ENCODE measurements at places on chromosomes 2 and 18.

GRCh38 chr2:116696223-116696622, 1118.3 kb upstream of the DDX18 start:
- no peak for DNase-seq

DNA sequence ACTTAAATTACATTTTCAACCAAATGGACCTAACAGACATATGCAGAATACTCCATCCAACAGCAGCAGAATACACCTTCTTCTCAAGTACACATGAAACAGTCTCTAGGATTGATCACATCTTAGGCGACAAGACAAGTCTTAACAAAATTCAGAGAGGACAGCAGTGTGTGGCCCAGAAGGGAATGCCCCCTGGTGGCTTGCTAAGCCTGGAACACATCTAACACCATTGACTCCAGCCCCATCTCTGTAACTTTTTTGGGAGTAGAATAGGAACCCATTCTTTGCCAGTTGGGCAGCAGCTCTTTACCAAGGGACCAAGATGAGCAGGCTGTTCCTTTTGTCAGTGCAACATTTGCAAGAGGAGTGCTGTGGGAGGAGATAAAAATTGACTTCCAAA, 249.9 kb downstream of the PLCL1 start:
- DNase-seq = no peak

GRCh38 chr2:102765061-102765460, 3.2 kb downstream of the TMEM182 start:
- DNase-seq = no peak

DNA sequence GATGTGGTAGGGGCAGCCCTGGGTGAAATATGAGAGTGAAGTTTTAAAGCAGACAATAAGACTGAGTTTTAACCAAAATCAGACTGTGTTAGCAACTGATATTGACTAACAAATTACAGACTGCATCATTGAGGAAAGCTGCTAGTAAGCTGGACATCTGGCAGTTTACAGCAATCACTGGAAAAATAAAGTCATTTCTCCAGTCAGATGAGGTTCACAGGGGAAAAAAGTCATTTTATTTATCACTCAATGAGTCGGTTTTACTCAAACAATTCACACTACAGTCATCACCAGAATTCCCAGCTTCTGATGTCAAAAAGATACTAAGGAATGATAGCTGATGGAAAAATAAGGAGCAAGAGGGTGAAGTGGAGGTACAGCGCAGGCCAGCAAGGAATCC, 10.5 kb upstream of the TMEM177 start:
- no peak for DNase-seq

GRCh38 chr2:232970051-232970450, 43.0 kb downstream of the NGEF start:
- DNase-seq = no peak

DNA sequence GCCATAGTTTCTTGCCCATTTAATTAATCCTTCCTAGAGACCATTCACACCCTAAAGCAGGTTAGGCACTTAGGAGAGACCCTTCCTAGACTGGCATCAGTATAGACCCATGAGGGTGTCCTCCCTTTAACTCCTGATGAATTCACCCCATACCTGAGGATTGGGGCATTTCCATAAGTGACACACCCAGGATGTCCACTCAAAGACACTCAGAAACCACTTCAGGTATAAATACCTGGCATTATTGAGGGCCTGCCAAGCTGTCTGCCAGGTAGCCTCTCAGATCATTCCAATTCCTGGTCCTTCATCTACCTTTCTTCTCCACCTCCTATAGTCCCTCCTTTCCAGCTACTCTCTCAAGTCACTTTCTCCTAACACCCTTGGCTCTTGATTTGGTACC, 57.5 kb upstream of the SLC14A2 start:
- no peak for DNase-seq

DNA sequence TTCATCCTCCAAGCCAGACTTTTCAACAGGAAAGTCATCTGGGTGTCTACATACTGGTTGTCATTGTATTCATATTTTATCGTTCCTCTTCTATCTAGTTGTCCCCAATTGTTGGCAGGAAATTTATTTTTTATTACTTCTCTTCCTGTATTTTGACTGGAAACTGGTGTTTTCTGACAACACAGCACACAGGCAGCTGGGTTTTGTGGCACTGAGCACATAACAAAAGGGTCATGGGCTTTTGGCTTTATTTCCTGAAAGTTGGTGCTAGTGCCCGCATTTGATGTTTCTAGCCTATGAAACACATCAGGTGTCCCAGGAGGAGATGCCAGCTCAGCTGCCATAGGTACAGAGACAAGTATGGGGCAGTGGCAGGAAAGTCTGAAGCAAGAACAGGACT, 126.4 kb downstream of the TMEM17 start:
- DNase-seq = peak; percentile 32

DNA sequence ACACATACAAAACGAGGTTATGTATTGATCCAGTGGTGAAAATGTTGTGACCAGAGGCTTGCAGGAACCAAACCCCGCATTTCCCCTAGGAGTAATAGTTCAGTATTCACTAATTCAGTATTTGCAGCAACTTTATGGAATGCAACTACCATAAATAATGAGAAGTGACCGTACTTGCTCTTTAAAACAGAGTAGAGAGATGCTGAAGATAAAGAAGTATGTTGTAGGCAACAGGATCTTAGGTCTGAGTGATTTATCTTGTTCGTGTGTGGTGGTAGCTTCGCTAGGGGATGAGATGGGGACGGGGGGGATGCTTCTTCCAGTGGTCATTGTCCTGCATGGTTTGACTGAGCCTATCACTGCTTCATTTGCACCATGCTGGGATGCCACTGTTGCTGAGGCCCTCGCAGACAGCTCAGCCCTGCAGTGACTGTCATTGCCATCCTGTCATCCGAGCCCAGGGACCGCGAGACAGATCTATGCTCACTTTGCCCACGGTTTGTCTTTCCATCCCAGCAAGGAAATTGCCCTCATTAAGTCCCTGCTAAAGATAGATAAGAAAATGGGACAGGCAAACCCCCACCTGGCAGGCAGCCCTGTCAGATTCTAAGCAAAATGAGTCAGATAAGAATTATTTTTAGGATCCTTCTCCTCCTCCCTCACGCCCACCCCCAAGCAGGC, 181.3 kb downstream of the CTIF start:
- no peak for DNase-seq

DNA sequence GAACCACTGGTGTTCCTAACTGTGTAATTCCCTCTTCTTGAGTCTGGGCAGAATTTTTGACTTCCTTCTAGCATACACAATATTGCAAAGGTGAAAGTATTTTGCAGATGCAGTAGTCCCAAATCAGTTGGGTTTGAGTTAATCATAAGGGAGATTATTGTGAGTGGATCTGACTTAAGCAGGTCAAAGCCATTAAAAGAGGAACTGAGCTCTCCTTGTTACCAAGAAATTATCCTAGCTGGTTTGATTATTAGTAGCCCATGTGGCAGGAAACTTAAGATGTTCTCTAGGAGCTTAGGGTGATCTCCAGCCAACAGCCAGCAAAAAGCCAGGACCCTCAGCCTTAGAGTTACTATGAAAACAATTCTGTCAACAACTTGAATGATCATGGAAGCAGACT, 221.8 kb downstream of the RPIA start:
- DNase-seq = no peak

DNA sequence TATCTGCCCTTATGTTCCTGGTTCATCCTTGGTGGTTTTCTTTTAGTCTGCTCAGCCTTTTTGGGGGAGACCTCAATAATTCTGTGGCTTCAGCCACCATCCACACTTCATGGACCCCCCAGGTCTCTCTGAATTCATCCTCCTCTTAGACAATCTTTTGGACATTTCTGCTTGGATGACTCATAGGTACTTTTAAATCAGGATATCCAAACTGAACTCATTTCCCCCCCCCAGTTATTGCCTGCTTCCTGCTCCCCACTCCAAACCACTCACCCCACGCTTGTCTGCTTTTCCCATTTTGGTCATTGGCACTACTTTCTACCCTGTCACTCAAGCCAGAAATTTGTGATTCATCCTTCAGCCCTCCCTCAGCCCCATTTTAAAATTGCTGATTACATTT, 78.5 kb downstream of the TANC1 start:
- no peak for DNase-seq

GRCh38 chr2:64101141-64101591, 43.1 kb downstream of the PELI1 start:
- no peak for DNase-seq

GRCh38 chr2:216492597-216493333, 5.9 kb upstream of the RPL37A start:
- DNase-seq = no peak

GRCh38 chr2:234111523-234111922, 61.0 kb downstream of the SPP2 start:
- DNase-seq = no peak

GRCh38 chr2:182887753-182888415, 21.4 kb upstream of the FRZB start:
- no peak for DNase-seq

GRCh38 chr18:23135550-23136325, 453 bp downstream of the CABLES1 start:
- no peak for DNase-seq

DNA sequence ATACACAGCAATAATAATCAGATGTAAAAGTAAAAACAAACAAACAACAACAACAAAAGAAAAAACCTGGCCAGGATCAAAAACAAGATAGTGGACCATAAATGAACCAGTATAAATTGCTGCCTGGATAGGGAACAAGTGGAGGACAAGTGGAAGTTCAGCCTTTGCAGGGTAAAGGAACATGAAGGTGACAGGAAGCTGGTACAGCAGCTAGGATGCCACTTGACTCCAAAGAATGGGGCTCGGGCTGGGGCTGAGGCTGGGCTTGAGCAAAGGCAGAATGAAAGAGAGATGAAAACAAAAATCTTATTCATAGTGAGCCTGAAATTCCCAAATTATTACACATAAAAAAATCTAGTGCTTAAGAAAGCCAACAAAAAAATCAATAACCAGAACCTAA, 146.5 kb downstream of the CDH2 start:
- no peak for DNase-seq

- no peak for DNase-seq
Observed at GRCh38 chr18:26286008-26286407, 59.8 kb downstream of the TAF4B start.

DNA sequence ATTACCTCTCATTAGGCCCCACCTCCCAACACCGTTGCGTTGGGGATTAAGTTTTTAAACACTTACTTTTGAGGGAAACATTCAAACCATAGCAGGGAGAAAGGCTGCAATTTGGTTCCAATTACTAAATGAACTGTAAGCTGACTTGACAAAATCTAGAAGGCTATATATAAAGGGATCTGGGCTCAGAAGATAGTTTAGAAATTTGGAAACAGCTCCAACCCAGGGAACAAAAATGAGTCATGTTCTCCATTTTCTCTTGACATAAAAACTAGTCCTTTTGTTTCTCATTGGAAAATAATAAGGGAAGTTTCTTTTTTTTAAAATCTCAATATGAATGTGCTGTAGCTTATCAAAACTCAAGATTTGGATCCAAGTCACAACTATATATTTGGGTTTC, 17.5 kb downstream of the MOGAT1 start:
- no peak for DNase-seq

- no peak for DNase-seq
Observed at GRCh38 chr2:8190279-8190678, 491.6 kb upstream of the ID2 start.

- no peak for DNase-seq
Observed at GRCh38 chr2:102181919-102182635, 4.7 kb upstream of the IL1RL2 start.

- DNase-seq = no peak
Observed at GRCh38 chr2:119292226-119292625, 68.6 kb downstream of the STEAP3 start.

DNA sequence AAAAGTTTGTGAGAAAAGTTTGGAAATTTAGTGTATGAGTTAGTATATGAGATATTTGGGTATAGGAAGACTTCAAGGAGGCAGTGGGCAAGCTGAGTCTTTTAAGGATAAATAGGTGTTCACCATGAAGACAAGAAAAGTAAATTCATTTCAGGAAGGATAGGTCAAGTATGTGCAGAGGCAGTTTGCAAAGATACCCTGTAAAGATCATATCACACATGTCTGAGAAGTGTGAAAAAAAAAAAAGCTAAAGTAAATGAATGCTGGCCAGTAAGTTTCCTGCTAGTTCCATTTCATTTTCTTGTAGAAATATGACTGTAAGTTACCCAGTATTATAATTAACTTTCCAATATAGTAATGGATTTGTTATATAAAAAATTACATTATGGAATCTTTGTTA, 131.0 kb downstream of the PHLPP1 start:
- no peak for DNase-seq

DNA sequence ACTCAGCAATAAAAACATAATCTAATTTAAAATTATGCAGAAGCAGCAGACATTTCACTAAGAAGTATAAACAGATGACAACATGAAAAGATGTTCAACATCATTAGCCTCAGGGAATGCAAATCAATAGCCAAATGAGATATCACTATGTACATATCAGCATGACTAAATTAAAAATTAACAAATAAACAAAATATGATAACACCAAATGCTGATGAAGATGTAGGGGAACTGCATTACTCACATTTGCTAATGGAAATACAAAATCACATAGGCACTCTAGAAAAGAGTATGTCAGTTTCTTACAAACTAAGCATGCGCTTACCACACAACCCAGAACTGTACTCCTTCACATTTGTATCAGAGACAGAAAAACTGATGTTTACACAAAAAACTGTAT, 487.2 kb upstream of the REG3G start:
- no peak for DNase-seq

DNA sequence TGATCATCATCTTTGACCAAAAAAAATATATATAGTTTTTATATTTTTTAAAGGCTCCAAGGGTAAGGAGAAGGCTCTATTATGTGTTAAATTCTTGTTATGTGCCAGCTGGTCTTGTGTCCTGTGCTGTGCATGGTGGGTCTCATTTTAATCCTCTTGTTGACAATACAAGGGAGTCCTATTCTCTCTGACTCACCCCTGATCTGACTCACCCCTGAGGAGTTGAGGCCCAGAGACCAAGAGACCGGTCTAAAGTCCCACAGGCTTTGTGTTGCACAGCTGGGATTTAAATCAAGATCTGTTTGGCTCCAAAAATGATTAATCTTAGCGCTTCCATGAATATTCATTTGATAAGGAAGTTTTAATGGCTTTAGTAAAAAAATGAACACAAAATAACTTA, 25.7 kb downstream of the MC2R start:
- no peak for DNase-seq

GRCh38 chr2:160756481-160756880, 262.9 kb upstream of the RBMS1 start:
- DNase-seq = no peak

GRCh38 chr2:191515551-191515950, 162.4 kb upstream of the NABP1 start:
- no peak for DNase-seq

DNA sequence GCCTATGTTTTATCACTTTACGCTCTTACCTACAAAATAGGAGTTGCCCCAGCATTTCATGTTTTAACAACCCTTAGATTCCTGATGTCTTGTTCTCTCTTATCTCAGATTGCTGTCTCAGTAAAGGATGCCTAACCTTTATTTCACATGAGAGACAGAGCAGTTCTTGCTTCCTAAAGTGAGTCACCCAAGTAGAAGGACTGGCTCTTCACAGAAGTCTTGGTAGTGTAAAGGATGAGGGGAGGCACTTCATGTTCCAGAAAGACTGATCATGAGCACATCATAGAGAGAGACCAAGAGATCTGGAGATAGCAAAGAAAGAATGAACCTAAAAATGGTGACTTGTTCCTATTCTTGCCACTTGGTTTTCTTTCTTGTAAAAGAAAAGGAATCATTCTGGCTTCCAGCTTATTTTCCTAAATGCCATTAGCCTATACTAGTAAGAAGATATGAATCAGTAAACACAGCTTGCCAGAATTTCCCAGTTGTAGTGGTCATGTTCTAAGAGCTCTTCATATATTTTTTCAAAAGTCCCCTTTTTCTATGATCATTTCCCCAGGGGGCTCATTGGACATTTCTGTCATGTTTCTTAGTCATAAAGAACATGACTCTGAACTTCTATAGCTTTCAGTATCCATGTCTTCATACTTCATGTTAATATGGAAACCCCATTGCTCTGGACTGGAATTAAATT, 54.9 kb downstream of the MAPRE2 start:
- no peak for DNase-seq

Data from GDM1 (cell line).